Testis (tissue), 5 donors: ENCODE measurements at places on chromosomes 11 and 22. TPM values are rescaled to one million over a fixed set of nuclear protein-coding genes. Genes with fewer than 3 reads are reported as not detected.
A peak's percentile ranks its signal among the peaks of the same experiment; 100 is the strongest.

OR5A1 gene
- total RNA-seq, result 1.3 TPM

APOA5 gene
- total RNA-seq, result not detected

PLAAT5 gene
- total RNA-seq, result 92.8 TPM

EHF gene
- 0.24 TPM for total RNA-seq

PTGDR2 gene
- total RNA-seq, result 0.81 TPM

- DNase-seq, result no peak
Measured at GRCh38 chr11:22808571-22809197, 20.9 kb downstream of the SVIP start.

- no peak for DNase-seq
Measured at GRCh38 chr22:33639588-33640254, 280.6 kb downstream of the LARGE1 start.

DNA sequence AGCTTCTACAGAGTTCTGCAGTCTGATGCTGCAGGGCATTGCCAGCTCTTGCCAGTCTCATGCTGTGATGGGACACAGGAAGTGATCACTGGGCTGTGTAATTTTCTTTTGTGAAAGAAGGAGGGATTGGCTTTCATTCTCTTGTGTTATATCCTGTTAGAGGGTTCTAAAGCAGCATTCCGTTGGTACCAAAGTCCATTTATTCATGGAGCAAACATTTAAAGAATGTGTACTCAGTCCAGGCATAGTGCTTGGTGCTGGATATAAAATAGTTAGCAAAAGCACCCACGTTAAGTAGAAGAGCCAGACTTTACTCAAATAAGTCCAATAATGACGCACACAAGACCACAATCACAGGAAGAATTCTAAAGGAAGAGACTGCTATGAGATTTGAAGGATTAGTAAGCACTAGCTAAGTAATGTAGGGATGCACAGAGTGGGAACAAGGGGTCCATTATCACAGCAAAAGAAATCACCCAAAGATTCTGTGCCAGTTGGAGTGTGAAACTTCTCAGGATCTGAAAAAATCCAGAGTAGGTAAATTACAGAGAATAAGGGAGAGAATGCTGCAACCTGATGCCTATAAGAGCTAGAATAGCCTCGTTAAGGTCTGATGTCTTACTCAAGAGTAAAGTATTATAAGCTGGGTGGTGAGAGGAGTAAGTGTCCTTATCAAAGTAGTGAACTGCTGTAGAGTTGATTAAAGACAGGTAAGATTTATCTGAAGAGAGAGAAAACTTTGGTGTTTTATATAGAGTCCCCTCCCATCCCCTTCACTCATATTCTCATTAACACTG, 728.3 kb downstream of the METTL15 start:
- no peak for DNase-seq

GRCh38 chr22:44576311-44577260, 78.6 kb upstream of the RTL6 start:
- DNase-seq, result peak; percentile 7

DNA sequence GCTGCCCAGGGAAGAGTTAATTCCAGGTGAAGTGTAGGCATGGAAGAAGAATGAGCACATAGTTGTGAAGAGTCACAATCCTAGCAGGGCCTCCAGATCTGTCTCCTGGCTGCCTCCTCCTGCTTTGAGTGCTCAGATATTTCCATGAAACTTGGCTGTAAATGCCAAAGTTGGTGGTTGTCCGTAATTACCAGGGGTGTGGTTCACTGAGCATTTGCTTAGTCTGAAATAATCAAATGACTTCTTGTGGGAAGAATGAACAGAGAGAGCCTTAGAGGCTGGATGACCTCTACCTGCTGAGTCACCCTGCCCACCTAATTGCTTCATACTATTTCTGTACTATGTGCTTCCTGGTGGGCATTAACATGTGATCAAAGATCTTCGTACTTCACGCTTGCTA, 50.9 kb downstream of the APIP start:
- DNase-seq, result no peak
